ENCODE measurements at places on chromosomes 5 and 9.

GRCh38 chr9:99753436-99753835 lies 68.2 kb upstream of the NR4A3 start:
- DNase-seq = no peak

DNA sequence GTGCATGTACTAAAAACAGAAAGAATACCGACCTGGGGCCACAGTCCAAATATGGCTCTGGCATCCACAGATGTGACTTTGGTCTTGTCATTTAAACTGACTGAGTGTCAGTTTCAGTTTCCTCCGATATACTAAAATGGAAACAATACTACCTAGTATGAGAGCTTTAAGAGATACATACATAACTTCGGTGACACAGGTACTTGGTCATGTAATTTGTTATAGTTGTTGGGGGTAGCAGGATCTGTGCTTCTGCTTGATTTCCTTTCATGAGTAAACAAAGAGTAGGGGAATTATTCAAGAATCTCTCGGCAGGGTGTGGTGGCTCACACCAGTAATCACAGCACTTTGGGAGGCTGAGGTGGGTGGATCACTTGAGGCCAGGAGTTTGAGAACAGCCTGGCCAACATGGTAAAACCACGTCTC lies 32.1 kb downstream of the MTMR12 start:
- no peak for DNase-seq

DNA sequence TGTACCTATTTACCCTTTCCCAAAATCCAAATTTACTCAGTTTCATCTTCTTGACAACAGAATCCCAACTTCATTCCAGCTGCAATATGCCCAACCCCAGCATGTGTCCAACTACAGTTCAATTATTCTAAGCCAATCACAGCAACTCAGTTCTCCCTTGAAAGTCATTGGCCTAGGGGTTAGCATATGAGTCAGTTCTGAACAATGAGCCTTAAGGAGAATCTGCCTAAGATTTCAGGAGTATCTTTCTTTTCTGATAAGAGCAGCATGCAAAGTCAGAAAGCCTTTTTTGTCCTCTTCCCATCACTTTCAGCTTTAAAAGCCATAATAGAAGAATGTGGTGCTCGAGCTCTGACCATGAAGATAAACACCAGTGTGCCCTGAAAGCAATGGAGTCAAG lies 44.4 kb upstream of the RASGRF2 start:
- DNase-seq = no peak

GRCh38 chr5:11268891-11269290 lies 507.9 kb upstream of the DAP start:
- no peak for DNase-seq

GRCh38 chr9:8779478-8779877 lies 979.9 kb upstream of the DMAC1 start:
- DNase-seq = no peak

DNA sequence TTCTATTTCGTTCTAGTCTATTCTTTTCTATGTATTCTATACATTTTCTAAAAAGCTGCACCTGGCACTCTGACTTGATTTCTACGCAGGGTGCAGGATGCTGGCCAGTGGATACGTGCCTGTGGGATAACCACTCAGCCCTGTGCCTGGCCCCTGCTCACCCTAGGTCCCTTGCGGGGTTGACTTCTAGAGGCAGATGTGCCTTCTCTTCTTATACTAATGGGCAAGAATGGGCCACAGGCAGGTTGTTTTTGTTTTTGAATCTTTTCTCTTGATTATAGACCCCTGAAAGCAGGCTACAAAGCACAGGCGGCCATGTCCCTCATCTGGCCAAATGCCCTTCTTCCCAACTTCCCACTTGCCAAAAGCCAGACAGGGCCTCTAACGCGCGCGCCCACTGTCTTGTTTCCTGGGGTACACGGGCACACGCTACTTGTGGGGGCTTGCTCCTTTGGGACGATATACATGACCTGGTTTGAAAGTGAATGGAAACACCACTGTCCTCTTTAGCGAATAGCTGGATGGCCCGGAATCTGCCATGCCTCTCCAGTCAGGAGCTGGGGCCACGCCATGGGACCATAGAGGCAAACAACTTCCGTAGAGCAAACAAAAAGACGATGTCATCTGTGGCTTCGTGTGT lies 162.7 kb upstream of the IRX2 start:
- DNase-seq = no peak

DNA sequence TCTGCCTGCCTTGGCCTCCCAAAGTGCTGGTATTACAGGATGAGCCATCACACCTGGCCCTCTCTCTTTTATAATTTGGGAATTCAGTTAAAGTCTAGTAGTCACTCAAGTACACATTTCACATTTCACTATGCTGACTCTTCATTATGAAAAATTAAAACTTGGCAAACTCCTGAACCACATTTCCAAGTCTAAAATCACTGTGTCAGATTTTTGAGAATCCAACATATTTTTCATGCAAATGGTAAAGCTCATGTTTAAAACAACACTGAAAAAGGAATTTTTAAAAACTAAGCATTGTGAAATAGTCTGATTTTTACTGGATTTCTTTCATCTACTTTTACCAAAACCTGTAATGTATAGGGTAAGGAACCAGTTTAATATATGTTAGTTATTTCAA lies 92.3 kb downstream of the SVEP1 start:
- no peak for DNase-seq

DNA sequence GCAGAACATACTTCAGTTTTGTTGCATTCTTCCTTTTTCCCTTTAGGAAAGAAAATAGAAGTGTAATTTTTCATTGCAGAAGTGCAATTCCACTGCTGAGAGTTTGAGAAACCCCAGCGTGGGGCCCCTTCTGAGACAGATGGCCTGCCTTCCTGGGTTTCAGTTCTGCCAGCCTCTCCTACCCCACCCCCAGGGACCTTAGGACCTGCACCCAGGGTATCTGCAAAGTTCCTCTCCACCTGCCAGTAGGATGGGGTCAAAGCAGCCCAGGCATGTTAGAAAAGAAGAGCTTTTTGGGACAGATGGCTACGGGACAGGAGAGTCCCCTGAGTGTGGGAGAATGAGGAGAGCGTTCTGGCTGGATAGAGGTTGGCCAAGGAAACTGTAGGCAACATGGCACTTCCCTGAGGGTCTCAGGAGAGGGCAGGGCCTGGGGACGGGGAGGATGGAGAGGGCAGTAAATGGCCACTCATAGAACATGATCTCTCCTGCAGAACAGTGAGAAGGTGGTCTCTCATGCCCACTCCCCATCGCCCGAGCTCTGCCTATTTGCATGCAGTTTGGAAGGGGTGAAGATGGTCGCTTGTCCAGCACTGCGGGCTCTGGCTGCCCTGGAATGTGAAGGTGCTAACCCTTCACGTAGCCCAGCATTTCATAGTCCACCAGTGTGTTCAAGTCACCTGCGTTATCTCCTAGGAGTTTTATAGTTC lies at the start of gene TIFAB:
Gene TIFAB (minus strand): TSS at position 31 of the 710 bp plus-strand sequence. CDS start 2,412 bp downstream, outside the sequence.
- no peak for DNase-seq

DNA sequence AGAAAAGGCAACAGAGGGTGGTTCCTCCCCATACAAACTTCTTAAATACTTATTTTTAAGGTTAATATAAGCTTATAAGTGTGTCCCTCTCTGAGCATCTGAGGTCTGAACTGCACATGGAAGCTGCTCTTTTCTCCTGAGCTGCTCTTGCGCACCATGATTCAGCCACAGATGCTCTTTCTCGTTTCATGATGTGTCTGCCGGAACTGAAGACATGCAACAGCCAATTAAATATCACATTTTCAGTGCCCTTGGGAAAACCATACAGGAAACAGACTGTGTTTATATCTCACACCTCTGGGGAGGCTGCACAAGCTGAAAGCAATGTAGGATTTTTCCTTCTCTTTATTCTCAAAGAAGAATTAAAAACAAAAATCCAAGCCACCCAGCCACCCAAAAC lies 96.8 kb upstream of the NREP start:
- no peak for DNase-seq

- DNase-seq = no peak
Measured at GRCh38 chr5:150601491-150602345, 38.7 kb upstream of the SYNPO start.

- no peak for DNase-seq
Measured at GRCh38 chr9:36341936-36342577, 58.0 kb downstream of the RNF38 start.

DNA sequence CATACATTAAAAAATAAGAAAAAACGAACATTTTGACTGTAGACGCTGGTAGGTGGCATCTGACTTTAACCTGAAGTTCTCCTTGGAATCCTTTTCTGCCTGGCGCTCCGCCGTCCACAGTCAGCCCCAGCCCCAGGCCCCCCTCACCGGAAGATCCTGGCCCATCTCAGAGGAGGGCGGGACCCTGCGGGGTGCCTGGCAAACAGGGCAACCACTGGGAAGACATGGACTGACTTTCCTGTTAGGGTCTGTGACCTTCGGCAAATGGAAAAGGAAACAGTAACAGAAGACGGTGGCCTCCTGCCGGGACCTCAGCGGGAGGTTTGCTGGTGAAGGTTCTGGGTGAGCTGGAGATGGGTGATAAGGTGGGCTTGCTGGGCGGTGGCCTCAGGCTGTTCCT lies 11.7 kb upstream of the EGR1 start:
- DNase-seq = no peak

DNA sequence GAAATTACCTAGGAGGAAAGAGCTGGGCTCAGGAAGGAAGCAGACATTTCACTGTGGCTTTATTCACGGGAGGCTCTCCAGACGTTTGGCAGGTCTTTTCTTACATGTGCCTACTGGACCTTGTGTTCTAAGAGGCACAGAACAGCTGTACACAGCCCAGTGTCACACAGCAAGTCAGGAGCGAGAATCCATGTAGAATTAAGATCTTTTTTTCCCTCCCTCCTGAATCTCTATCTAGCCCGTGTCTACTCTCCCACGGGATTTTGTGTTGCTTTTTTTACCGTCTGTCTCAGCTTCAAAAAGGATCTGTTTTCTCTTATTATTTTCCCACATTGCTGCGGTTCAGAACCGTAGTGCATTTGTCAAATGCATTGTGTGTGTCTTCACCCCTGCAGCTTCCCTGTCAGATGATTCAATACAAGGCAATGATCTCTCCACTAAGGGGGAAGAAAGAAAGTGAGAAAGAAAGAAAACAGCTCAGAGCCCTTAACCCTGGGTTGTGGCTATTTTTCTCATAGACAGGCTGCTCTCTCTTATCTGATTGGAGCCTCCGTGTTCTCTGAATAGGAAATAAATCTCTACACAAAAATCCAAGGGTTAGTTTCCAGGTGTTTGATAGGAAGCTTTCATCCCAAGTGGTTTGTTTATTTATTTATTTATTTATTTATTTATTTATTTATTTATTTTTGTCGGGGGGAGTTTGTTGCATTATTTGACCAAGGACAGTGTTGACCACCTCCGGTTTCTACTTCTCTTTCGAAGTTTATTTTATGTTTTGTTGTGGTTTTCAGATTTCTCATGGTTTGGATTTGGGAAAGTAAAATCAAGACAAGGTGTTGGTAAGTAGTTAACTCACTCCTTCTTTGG lies 191.0 kb downstream of the NTRK2 start:
- no peak for DNase-seq

DNA sequence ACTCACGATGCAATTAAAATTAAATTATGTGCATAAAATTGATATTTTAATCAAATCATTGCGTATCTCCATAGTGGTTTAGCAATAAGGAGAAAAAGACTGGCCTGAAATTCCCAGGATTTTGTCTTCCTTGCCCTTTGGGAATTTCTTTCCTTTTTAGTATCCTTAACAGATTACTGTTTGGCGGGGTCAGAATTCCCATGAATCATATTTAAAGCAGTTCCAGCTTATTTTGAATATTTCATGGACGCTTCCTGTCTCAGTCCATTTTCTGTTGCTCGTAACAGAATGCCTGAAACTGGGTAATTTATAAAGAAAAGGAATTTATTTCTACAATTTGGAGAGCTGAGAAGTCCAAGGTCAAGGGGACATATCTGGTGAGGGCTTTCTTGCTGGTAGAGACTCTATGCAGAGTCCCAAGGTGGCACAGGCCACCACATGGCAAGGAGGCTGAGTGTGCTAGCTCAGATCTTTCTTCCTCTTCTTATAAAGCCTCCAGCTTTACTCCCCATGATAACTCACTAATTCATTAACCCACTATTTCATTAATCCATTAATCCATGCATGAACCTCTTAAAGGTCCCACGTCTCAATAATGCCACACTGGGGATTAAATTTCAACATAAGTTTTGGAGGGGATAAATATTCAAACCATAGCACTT lies 37.8 kb downstream of the CDH6 start:
- no peak for DNase-seq

DNA sequence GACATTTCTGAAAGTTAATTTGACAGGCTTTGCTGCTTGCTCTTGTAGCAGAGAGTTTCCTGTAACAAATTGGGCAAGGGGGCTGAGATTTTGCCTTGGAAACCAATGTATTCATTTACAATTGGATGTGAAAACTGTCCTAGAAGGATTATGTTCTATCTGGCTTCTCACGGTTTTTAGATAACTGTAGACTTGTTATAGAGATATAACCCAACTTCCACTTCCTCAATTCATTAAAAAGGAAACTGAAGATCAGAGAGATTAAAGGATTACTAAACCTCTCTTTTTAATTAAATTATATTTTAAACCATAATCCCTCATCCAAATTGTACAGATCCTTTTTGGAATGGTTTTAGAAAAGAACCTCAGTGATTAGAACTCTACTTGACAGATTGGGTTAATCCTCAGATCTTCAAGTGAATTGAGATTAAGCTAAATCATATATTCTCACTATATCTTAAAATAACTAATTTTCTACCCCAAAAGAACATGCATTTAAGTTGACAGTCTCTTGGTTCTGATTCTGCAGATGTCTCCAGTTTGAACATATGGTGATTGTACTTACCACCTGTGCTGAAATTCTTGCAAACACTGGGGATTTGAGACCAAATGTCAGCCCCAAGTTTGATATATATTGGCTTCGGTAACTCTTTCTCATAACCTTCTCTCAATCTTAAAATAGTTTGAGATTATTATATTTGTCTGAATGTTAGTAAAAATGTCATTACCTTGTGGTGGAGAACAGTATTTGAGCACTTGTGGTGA lies 130.1 kb upstream of the C9orf72 start:
- DNase-seq = no peak

- DNase-seq = no peak
Measured at GRCh38 chr9:76592974-76593347, 134.0 kb downstream of the GCNT1 start.
